ENCODE measurements at places on chromosomes 2 and 18.

DNA sequence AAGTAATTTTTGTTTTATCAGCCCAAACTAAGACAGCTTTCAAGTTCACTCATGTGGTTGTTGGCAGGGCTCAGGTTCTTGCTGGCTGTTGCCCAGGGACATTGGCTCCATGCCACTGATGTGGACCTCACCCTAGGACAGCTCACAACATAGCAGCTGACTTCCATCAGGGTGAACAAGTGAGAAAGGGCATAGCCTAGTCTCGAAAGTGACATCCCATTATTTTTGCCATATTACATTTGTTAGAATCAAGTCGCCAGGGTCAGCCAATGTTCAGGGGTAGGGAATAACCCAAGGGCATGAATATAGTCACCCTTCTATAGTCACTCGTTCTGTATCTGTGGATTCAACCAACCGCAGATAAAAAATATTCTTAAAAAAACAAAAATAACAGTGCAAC lies 10.7 kb upstream of the CWC22 start:
- peak; percentile 52 for DNase-seq

DNA sequence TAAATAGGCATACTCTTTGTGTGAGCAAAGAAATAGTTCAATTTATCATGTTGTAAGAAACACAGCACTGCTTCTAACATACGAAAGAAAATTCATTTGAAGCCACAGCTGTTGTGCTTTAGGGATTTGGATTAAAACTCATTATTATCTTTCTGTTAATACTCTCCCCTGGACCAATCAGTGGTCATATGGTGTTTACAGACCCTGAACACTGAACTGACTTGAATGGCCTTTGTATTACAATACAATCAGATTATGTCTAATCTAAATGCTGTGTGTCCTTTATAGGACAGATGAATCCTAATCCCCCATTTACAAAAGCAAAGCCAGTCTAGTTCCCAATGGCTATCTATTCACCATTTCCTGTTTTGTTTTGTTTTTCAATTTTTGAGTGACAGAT lies 36.5 kb downstream of the ZNF385B start:
- DNase-seq, result no peak

GRCh38 chr2:1360557-1361250 lies 52.6 kb upstream of the TPO start:
- DNase-seq, result no peak

DNA sequence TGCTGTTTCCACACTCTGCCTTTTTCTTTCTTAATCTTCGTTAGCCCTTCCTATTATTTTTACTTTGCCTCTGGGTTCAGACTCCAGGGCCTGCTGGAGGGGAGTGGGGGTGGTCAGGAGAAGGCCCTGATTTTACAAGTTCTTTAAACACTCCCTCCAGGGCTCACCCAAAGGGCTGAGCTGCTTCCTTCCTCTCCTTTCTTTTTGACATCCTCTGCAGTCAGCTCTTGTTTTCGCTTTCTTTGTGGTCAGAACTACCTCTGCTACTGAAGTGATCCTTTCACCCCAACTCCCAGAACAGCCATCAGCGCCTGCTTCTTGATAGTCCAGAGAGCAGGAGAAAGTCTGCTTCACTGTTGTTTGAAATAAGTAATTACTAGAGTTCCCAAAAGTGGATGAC lies 925.7 kb downstream of the EPHA4 start:
- DNase-seq, result no peak

DNA sequence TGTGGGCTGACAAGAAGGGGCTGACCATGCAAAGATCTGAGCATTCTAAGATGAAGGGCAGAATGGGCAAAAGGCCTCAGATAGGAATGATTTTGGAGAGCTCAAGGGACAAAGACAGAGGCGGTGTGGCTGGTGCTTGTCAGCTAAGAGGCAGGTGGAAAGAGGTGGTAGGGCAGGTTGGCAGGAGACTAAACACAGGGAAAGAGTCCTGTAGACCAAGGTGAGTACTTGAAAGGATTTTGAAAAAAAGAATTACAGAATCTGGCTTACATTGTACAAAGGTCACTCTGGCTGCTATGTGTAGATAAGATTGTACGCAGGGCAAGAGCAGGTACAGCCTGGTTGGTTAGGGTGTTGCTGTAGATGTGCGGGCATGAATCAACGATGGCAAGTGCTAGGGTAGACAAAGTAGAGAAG lies 50.6 kb downstream of the STK39 start:
- no peak for DNase-seq

GRCh38 chr2:171626949-171627348 lies 60.3 kb upstream of the DYNC1I2 start:
- no peak for DNase-seq

DNA sequence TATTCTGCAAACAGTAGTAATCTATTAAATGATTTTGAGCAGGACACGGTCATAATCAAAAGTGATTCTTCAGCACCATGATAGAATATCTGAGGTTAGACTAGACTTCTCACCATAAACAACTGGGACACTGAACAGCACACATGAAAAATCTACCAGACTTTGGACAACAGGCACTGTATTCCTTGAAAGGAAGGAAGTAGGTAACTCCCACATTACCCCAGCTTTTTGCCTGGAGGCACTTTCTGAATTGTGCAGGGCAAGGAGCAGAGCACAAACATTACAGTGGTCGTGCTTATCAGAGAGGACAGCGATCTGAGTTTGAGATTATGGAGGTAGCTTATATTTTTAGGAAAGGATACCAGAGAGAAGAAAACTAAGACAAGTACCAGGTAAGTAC lies 25.3 kb upstream of the IL1RL1 start:
- DNase-seq, result no peak

DNA sequence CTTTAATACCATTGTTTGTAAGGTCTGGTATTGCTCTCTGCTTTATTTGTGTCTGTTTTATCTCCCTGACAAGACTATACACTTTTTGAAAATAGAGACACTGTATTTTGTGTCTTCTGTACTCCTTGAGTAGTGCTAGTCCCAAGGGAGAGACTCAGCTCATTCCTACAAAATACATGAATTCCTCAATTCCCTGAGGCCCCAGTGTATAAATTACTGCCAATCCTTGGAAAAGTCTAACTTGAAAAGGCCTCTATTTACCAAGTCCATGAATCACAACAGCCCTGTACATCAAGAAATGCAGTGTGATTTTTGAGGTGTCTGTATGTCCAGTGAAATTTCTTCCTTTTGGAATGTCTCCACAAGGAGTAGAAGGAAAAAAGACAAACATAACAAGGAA lies 34.9 kb upstream of the NEDD4L start:
- no peak for DNase-seq

- no peak for DNase-seq
These were observed 27.2 kb upstream of the BBS5 start for GRCh38 chr2:169452080-169452479.

DNA sequence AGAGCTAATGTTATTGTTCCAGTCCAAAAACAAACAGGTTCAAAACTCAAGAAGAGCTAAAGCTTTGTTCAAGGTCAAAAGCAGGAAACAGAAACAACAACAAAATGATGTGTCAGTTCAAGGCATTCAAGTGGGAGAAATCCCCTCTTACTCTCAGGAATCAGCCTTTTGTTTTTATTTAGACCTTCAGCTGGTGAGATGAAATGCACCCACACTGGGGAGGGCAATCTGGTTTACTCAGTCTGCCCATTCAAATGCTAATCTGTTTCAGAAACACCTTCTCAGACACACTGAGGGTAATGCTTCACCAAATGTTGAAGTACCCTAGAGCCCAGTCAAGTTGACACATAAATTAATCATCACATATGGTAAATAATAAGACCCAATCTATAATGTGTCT lies 150.6 kb downstream of the TMX3 start:
- DNase-seq, result no peak

DNA sequence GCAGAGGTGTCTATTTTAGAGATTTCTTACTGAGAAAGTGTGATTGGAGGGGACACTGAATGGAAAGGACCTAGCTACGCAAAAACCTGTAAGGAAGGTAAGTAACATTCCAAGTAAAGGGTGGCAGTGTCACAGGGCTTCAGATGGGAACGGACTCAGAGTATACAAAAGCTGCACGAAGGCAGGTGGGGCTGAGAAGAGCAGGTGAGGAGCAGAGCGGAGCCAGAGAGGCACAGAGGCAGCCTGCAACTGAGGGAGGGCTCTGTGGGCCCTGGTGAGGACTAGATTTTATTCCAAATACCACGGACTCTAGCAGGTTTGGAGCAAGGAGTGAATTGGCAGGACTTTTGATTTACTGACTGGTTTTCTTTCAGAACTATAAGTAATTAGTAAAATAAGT lies 331.3 kb upstream of the PKDCC start:
- no peak for DNase-seq

- no peak for DNase-seq
These were observed 141.7 kb downstream of the NDUFA10 start for GRCh38 chr2:239883326-239884050.

DNA sequence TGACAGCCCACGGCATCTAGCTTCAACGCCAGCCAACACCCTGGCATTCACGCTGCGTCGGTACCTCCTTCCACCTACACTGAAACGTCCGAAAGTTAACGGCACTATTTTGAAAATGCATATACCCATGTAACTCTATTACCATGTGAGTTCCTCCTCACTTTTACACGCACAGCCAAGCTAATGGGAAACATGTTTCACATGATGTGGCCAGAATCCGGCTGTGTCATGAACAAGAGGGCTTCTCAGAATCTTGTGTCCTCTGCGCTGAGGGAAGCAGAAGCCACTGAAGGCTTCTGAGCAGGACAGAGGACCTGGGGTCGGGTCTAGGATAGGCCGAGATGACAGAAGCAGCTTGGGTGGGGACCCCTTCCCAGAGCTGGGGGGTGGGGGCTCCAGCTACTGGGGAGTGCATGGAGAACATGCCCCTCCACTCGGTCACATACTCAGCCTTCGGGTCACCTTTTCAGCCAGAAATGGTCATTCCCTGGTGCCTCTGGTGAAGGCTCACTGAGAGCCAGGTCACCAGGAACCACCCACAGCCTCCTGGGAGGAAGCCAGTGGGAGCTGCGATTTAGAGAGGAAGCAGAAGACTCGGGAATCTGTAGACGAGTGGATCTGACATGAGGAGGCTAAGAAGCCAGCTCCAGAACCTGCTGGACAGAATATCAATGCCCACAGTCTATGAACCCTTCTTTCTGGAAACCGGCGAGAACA lies 41.5 kb downstream of the HDAC4 start:
- no peak for DNase-seq

Data from brain microvascular endothelial cell (primary cell).